ENCODE measurements at places on chromosomes 11 and 22.
A peak's percentile ranks its signal among the peaks of the same experiment; 100 is the strongest.

DNA sequence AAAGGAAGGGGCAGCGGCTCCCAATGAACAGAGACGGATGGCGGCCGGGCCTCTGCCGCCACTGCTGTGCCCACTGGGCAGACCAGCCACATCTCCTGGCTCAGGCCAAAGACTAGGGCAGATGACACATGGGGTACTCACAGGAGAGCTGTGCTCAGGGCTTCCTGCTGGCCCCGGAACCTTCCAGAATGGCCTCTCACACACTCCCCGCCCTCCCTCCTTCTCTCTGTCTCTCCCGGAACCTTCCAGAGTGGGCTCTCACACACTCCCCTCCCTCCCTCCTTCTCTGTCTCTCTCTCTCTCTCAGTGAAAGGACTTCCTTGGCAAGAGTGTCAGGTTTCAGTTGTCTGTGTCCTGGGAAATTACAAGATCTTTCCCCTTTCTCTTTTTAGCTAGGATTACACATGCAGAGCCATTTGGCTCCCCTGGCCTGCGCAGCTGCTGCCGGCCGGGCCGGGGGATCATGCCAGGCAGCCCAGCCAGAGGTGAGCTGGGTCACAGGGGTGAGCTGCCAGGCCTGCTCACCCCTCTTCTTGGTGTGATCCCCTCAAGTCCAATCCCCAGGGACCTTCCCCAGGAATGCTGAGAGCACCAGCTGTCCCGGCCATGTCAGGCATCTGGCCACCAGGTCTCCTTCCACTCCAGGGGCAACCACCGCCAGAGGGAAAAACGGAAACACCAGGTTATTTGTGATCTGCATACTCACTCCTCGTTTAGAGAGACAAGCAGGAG is 45.3 kb upstream of the ADA2 start:
- no peak for DNase-seq

DNA sequence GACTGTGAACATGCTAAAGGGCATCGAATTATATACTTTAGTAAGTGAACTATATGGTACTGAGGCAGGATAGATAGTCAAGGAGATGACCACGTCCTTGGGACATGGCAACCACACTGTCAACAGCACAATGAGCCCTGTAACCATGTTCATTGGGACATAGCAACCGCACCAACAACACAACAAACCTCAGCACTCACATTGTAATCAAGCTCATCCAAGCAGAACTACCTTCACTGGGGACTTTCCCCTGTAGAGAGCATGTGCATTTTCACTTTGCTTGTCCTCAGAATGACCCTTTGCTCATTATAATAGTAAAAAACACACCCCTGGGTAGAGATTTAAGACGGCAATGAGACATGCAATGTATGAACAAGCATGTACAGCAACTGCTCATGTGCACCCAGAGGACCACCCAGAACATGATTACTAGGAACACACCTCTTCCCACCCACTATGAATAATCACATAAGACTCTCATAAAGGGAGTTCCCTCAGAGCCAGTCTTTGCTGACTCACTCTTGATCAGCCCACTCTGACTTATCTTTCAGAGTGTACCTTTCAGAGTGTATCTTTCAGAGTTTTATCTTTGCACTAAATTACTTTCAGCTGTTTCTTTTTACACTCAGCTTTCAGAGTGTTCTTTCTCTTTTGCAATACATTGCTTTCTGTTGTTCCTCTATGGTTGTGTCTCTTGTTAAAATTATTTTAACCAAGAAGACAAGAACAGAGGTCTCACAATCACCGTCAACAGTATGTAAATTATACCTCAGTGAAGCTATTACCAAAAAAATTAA is 4.1 kb upstream of the PLAAT2 start:
- DNase-seq, result peak; percentile 74

DNA sequence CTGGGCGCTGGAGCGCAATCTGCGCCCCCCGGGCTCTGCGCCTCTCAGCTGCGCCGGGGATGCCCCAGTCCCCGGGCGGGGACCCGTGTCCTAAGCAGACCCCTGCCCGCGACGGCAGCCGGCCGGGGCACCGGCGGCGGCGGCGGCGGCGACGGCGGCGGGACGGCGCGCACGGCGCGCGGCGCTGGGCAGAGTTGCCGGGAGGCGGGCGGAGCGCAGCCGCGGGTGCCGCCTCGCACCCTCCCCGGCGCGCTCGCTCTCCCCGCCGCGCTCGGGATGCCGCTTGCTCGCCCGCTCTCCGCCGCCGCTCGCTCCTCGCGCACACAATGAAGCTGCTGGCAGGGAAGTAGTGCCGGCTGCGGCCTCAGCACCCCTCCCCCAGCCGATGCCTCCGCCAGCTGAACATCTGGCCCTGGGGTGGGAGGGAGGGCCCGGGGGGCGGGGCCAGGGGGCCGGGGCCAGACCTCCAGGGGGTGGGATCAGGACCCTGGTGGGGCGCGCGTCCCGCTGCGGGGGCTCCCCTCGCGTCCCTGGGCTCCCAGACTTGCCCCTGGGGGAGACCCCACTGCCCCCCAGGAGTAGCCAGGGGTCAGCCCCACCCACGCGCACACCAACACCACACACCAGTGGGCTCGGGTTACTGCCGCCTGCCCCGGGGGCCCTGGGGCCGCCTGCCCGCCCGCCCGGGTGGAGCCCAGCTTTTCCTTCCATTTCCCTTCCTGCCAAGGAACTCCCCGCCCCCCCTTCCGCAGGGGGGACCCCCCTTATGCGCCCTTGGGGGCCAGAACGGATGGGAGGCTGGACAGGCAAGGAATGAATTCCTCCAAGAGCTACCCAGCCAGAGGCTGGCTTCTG is at the start of gene RCOR2:
Gene RCOR2, minus strand, starts transcription at position 328 of the 855 bp plus-strand sequence. CDS start 708 bp downstream, outside the sequence.
- DNase-seq, result peak; percentile 56

GRCh38 chr11:35917676-35918075 is 26.2 kb upstream of the LDLRAD3 start:
- no peak for DNase-seq

GRCh38 chr11:11381471-11382105 is 28.5 kb upstream of the CSNK2A3 start:
- DNase-seq, result no peak

DNA sequence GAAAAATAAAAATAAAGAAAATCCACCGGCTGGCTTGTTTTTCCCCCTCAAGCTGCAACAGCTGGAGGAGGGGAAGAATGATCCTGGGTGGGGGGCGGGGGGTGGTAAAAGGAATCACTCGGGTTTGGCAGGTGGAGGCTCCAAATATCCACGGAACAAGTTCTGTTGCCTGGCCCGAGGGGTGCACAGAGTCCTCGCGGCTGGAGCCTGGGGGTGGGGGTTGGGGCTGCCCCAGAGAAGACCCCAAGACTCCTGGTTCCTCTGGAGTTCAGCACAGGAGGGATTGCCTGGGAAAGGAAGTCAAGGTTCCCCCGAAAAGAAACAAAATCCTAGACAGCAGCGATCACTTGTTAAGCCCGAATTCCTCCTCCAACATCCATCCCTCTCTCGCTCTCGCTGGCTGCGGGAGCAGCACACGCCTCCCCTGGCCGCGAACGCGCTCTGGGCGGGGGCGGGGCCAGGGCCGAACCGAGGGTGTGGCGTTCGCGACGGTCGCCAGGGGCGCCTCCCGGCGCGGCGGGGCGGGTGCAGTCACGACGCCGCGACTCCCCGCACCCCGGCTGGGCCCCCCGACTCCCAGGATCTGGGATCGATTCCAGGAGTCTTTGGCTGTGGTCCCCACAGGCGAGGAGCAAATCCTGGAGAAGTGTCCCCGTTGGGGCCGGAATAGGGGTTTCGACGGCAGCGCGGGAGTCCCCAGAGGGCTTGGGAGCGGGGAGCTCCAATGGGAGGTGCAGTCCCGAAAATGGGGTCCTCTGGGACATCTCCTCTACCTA is at the start of gene KCNA4:
Gene KCNA4, minus strand, starts transcription at position 443 of the 776 bp plus-strand sequence. CDS start 4,352 bp downstream, outside the sequence.
- no peak for DNase-seq

DNA sequence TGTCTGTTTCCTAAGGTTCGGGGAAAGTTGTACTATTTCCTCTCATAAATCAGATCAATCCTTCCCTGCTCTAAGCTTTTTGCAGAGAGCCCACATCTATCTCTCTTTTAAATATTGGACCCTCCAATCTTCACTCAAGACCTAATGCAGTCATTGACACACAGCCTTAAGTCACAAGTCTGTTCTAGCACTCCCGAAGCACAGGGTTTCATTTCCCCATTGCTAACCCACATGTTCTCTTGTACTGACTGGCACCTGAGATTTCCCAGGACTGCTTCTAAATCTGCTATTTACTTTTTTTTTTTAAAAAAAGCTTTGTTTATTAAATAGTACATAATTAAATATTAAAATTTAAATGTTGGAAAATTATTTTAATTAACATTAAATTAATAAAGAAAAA is 674.7 kb downstream of the TBC1D22A start:
- DNase-seq, result no peak

DNA sequence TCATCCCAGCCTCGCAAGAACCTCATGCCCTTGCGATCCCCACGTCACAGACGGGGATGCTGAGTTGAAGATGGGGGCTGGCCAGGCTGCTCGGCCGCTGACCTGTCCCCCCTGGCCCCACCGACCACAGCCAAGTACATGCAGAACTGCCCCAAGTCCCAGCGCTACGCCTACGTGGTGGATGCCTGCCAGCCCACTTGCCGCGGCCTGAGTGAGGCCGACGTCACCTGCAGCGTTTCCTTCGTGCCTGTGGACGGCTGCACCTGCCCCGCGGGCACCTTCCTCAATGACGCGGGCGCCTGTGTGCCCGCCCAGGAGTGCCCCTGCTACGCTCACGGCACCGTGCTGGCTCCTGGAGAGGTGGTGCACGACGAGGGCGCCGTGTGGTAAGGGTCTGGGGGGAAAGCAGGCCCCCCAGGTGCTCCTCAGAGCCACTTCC is 10.0 kb downstream of the MUC5B start:
- no peak for DNase-seq
